HCT116 (cell line): ENCODE measurements at places on chromosomes 12 and 14.
A peak's percentile ranks its signal among the peaks of the same experiment; 100 is the strongest.

DNA sequence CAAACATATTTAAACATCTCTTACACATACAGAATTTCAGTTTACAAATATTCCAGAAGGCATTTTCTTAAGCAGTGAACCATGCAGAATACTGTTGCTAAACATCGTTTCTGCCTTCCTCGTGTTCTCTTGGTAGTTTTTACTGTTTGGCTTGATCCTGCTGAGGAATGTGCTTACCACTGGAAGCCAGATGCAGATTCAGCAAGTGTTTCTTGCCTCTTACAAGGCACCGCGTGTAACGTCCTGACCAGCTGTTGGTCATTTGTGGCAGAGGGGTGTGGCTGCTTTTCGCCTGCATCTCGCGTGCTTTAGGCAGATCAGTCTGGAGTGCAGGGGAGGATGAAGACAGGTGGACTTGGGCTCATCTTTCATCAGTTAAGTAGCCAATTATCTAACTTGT is 12.4 kb downstream of the EIF2B1 start:
- no peak for DNase-seq

DNA sequence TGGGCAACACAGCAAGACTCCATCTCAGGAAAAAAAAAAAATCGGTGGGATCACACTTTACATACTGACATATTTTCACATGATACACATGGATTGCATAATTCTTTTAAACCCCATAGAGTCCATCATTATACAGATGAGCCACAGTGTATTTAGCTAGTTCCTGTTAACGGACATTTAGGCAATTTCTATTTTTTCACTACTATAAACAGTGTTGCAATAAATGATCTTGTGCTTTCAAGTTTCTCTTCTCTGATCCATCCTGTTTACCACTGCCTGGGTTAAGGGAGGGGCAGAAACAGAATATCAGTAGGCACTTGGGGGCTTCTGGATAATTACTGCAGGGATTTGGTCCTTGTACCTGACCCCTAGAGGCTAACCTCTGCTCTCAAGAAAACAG is 43.4 kb upstream of the SPTLC2 start:
- no peak for DNase-seq

GRCh38 chr12:68425998-68426397 is 93.8 kb upstream of the MDM1 start:
- no peak for DNase-seq

GRCh38 chr12:81874586-81874985 is 115.4 kb upstream of the PPFIA2 start:
- DNase-seq = no peak

DNA sequence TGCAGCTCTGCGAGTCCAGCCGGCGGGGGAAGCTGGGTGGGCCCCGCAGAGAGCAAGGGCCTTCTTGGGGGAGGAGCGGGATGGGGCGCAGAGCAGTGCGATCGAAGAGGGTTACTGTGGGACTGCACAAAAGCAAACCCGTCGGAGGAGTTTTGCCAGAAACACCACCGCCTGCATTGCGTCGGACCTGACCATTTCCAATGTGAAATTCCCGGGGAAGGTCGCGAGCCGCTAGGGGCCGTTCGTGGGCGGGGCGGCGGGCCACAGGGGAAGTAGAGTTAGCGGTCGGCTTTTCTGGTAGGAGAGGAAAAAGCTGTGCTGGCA is 333 bp upstream of the KCNA1 start:
- no peak for DNase-seq

DNA sequence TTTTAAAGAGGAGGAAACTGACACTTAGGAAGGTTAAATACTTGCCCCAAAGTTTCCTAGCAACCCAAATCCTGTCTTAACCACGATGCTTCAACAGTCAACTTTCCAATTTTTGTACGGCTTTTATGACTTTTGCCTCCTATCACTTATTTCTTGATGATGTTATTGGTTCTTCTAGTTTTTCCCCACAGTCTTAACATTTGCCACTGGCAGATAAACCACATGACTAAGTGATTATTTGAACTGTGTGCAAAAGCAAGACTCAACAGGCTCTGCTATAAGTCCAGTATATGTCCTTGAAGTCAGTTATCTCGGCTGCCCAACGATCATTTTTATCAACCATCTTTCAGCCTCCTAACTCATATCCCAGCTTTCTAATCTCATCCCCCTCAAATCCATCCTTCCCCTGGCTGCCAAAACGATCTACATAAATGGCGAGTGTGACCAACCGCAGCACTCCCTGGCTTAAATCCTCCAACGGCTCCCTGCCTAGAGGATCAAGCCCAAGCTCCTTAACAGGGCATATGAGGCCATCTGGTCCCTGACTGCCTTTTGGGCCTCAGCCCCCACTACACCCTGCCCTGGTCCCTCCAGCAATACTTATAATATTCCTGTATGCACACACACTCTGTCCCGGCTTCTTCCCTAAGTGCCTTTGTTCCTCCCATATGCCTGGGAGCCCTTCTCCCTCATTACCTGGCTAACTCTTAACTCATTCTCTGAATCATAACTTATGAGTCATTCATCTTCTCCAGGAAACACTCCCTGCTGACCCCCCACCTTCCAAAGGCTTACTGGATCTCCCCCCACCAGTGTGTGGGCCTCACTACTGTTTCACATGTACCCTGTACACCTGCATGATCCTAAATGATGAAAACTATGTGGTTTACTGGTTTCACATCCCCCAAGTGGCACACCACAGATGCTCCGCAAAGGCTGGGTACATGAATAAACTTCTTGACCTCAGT is 8.8 kb downstream of the VPS37B start:
- peak; percentile 81 for DNase-seq

GRCh38 chr14:68633131-68633991 is 159.5 kb downstream of the ZFP36L1 start:
- DNase-seq = no peak

- no peak for DNase-seq
Observed at GRCh38 chr12:114812384-114812783, 128.4 kb upstream of the TBX3 start.

DNA sequence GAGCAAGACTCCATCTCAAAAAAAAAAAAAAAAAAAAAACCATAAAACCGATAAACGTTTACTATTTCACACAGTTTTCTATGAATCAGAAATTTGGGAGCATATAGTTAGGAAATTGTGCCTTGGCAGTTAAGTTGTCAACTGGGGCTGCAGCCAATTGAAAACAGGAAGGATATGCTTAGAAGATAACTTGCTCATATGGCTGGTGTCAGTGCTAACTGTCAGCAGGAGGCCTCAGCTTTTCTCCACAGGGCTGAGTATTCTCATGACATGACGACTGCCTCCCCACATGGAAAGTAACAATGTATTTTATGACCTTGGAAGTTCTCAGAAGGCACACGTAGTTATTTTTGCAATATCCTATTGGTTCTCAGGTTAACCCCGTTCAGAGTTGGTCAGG is 29.6 kb upstream of the OR5AU1 start:
- no peak for DNase-seq

- no peak for DNase-seq
Observed at GRCh38 chr12:122880155-122880667, 15.7 kb downstream of the VPS37B start.

DNA sequence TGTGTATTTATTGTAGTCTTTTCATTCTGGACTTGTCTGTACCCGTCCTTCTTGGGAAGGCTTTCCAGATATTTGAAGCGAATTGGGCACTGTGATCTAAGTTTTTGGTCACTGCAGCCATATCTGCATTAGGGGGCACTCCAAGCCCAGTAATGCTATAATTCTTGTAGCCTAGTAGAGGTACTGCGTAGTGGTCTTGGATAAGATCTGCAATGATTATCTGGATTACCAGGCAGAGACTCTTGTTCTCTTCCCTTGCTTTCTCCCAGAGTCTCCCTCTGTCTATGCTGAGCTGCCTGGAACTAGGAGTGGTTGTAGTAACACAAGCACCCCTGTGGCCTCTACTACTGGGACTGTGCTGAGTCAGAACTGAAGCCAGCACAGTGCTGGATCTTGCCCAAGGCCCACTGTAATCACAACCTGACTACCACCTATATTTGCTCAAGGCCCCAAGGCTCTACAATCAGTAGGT is 30.0 kb downstream of the SLC38A2 start:
- peak; percentile 56 for DNase-seq

GRCh38 chr12:29783773-29784666 is at the start of gene TMTC1:
Gene TMTC1 (minus strand): TSS chr12:29783942. CDS start chr12:29783751, 191 bp downstream.
- no peak for DNase-seq

- DNase-seq = no peak
Observed at GRCh38 chr12:125540580-125541204, 475.5 kb downstream of the AACS start.

DNA sequence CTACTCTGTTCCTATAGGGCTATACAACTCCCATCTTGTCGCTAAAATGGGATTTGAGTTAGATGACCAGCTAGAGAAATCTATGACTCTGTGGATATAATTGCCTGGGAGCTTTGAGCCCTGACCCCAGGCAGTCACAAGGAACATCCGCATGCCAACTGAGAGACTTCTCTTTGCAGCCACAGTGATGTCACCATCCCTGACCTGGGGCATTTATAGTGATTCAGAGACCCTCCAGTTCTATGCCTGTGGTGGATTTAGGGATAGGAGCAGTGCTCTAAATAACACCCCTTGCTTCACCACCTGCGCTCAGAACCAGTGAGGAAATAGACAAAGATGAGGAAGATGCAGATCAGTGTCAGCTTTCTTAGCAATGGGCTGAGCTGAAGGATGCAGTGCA is 86.2 kb downstream of the RIN3 start:
- DNase-seq = no peak

DNA sequence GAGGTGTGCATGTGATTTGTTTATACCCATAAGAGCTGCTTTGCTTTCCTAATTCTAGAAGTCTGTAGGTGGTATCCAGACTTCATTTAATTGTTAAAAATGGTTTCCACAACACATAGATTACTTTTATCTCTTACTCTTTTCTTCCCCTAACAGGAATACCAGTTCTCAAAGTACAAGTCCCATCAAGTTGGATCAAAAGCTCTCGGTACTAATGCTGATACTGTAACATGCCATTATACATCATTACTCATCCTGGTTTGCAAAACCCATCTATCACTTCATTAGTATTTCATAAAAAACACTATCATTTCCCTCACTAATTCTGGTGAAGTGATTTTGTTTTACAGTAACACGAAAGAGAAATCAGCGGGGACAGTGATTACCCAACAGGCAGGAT is 94.3 kb downstream of the PPP2R5E start:
- no peak for DNase-seq

DNA sequence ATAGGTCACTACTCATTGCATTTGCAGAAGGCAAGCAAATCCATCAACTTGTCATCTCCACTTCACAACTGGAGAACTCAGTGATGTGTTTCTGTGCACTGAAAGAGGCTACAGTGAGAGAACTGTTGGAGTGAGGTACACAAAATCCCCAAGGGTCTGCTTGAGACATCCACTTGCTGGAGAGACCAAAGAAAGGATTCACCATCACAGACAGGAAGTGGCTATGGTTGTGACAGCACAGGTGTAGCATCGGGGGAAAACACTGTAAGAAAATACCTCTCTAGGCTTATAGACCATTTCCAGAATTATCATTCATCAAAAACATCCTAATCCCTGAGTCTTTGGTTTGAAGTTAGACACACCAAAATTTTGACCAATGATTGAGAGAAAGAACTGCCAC is 201.3 kb upstream of the OR4E1 start:
- DNase-seq = no peak

GRCh38 chr14:91005716-91006115 is 54.7 kb downstream of the RPS6KA5 start:
- peak; percentile 15 for DNase-seq

DNA sequence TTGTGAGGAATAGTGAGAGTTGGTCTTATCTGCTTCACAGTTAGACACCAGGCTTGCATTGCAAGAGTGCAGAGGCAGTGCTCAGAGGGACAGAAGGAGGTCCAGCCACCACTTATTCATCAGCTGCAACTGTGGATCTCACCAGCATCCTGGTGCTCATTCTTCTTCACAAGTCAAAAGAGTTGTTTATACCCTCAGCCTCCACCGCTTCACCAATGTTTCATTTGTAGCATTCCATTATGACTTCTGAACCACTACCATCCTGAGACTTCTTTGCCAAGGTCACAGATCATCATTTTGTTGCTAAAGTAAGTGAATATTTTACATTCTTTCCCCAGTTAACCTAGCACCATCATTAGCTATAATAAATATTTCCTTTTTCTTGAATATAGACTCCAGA is 230.5 kb upstream of the KITLG start:
- DNase-seq = no peak

DNA sequence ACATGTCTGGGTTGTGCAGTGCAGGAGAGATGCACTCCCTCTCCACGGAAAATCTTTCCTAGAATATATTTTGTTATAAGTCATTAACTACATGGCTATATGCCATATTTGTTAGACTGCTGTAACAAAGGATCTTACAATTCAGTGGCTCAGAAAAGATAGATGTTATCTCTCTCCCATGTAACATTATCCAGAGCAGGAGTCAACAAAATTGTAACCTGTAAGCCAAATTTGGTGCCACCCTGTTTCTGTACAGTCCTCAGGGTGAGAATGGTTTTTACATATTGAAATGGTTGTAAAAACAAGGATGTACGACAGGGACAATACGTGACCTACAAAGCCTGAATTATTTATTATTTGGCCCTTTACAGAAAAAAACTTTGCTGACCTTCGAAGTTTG is 155.5 kb downstream of the KIF21A start:
- DNase-seq = no peak

GRCh38 chr12:117967512-117967911 is 1.3 kb downstream of the KSR2 start:
- DNase-seq = no peak

GRCh38 chr14:63032076-63032475 is 13.2 kb downstream of the KCNH5 start:
- DNase-seq = no peak

- DNase-seq = no peak
Observed at GRCh38 chr12:123741937-123742572, 20.0 kb upstream of the DNAH10 start.

DNA sequence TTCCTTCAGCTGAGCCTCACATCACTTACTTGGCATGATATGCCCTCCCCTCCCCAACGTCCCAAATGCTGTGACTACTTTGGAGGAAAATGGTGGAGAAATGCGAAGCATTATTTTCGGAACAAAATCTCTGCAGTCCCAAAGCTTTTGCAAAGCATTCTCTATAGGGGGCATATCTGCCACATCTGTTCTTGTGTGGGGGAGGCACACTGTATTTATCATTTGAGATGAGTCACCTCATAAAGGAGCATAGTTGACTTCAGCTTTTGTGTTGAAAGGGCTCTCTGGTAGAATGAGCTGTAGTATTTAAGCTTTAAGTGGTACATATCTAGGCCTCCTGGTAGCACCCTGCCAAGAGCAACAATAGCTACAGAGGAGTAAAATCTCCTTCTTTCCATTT is 447.5 kb downstream of the ADAMTS20 start:
- DNase-seq = no peak

DNA sequence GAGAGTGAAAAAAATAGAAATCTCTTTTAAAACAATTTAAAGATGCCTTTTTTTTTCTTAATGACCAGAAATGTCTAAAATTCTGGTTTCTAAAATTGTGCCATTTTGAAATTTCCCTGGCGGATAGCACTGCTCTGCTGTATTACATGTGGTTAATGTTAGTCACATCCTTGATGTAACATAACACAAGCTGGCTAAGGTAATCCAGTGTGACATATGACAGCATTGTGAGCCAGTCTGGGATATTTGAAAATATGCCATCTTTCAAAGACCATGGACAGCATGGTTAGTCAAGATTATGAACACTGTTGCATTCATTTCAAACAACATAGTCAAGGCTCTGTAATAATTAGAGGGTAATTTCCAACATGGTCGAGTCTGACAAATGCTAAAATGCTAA is 133.2 kb downstream of the ALX1 start:
- DNase-seq = no peak

GRCh38 chr14:54758041-54758440 is 144.6 kb downstream of the GCH1 start:
- no peak for DNase-seq
